SK-N-SH (cell line): ENCODE measurements at places on chromosomes 7 and 10.

GRCh38 chr10:85318809-85319807 lies 990.7 kb downstream of the CCSER2 start:
- DNase-seq, result peak; percentile 7

- no peak for DNase-seq
These were observed 48.4 kb downstream of the LHPP start for GRCh38 chr10:124509880-124510632.

GRCh38 chr7:148914208-148914777 lies 30.2 kb upstream of the EZH2 start:
- no peak for DNase-seq

DNA sequence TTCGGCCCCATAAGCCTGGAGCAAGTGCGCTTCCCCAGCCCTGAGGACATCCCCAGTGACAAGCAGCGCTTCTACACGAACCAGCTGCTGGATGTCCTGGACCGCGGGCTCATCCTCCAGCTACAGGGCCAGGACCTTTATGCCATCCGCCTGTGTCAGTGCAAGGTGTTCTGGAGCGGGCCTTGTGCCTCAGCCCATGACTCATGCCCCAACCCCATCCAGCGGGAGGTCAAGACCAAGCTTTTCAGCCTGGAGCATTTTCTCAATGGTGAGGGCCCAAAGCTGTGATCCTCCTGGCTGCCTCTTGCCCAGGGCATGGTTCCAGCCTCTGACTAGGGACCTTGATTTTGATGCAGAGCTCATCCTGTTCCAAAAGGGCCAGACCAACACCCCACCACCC lies 10.1 kb downstream of the IRF5 start:
- peak; percentile 29 for DNase-seq

- no peak for DNase-seq
These were observed 19.8 kb downstream of the GPR141 start for GRCh38 chr7:37703361-37703760.

DNA sequence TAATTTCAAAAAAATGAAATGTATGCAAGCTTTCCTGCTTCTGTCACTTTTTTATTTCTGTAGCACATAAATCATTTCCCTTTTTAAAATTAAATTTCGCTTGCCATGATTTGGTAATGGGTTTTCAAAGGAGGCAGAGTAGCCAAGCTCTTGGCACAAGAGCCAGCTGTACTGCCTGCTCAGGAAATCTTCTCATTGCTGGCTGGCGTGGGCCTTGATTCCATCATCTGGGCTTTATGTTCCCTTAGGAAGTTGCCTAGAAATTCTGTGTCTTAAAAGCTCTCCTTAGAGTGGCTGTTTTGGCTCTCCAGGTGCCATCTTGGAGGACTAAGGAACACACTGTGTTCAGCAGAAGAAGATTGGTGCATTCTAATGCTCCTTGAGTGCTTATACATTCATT lies 107.4 kb downstream of the ARID5B start:
- no peak for DNase-seq

GRCh38 chr10:97353945-97354344 lies 19.4 kb upstream of the FRAT2 start:
- no peak for DNase-seq

DNA sequence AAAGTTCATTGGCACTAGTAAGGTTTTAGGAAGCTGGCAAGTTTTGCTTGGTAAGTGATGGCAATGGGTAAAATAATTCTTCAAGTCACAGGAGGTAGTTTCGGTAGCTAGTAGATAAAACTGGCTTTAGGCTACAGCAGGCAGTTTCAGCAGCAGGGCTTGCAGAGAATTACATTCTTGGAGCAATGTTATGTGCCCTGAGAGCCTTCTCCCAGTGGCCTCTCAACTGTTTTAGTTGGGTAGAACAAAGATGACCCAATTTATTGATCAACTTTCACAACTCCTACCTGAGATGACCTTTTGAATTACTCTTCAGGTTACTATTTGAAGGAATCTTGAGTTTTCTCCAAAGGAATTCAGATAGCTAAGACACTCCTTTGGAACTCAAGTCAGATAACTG lies 16.4 kb upstream of the NFE2L3 start:
- DNase-seq, result no peak

GRCh38 chr10:10482613-10483012 lies 535.1 kb upstream of the CELF2 start:
- no peak for DNase-seq

DNA sequence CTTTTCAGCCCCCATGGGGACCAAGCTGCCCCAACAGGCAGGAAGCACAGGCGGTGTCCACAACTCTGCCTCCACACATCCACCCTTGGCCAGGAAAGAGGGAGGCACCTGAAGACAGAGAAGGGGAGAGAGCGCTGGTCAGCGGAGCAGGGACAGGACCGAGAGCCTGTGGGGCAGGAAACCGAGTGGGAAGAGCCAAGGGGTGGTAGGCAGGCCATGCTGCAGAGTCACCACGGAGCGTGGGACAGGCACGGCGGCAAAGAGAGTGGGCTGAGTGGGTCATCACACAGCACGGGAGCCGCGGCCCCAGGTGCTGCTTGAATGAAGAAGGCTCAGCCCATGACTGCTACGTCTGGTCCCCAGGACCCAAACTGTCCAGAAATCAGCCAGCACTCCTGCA lies 109.8 kb downstream of the PTPRN2 start:
- no peak for DNase-seq

DNA sequence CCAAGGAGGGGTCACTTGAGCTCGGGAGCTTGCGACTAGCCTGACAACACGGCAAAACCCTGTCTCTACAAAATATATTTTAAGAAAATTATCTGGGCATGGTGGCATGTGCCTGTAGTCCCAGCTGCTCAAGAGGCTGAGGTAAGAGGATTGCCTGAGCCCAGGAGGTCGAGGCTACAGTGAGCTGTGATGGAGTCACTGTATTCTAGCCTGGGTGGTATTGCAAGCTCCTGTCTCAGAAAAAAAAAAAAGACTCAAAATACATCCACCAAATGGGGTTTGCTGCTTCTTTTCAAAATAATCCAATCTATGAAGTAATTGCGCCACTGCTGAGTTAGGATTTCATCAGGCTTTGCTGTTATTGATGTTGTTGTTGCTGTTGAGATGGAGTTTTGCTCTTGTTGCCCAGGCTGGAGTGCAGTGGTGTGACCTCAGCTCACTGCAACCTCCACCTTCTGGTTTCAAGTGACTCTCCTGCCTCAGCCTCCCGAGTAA lies 11.1 kb upstream of the VIM start:
- no peak for DNase-seq

DNA sequence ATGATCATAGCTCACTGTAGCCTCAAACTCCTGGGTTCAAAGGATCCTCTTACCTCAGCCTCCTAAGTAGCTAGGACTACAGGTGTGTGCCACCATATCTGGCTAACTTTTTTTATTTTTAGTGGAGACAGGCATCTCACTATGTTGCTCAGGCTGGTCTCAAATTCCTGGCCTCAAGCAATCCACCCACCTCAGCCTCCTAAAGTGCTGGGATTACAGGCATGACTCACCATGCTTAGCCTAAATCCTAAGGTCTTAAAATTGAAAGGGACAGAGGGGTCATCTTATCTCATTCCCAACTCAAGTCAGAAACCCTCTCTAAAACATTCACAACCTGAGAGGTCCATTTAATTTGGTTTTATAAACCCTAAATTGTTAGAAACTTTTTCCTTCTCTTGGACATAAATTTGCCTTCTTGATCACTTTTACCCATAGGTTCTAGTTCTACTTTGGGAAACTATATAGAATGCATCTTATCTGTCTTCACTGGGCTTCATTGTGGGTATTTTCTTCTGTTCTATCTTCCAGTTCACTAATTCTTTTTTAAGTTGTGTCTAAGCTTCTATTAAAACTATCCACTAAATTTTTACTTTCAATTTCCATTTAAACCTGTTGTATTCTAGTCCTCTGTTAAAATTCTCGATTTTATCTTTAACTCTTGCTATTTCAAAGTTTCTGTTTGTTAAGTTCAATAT lies 183.4 kb upstream of the KAT6B start:
- no peak for DNase-seq

- no peak for DNase-seq
These were observed 145.3 kb downstream of the CELF2 start for GRCh38 chr10:11162828-11163599.

- peak; percentile 93 for DNase-seq
These were observed at the start of gene SLC29A3 for GRCh38 chr10:71319042-71319799. Gene SLC29A3 (plus strand): TSS chr10:71319259. CDS start chr10:71319310, 51 bp downstream.

- peak; percentile 47 for DNase-seq
These were observed 1.8 kb downstream of the KIAA1549 start for GRCh38 chr7:138979226-138979979.

GRCh38 chr10:95242581-95243317 lies 48.1 kb downstream of the PDLIM1 start:
- DNase-seq, result peak; percentile 62

- DNase-seq, result no peak
These were observed 34.1 kb upstream of the KCNMA1 start for GRCh38 chr10:77671594-77672252.

GRCh38 chr10:34017281-34017680 lies 682.8 kb upstream of the NRP1 start:
- no peak for DNase-seq

GRCh38 chr10:69716711-69717560 lies 84.8 kb upstream of the COL13A1 start:
- peak; percentile 84 for DNase-seq

DNA sequence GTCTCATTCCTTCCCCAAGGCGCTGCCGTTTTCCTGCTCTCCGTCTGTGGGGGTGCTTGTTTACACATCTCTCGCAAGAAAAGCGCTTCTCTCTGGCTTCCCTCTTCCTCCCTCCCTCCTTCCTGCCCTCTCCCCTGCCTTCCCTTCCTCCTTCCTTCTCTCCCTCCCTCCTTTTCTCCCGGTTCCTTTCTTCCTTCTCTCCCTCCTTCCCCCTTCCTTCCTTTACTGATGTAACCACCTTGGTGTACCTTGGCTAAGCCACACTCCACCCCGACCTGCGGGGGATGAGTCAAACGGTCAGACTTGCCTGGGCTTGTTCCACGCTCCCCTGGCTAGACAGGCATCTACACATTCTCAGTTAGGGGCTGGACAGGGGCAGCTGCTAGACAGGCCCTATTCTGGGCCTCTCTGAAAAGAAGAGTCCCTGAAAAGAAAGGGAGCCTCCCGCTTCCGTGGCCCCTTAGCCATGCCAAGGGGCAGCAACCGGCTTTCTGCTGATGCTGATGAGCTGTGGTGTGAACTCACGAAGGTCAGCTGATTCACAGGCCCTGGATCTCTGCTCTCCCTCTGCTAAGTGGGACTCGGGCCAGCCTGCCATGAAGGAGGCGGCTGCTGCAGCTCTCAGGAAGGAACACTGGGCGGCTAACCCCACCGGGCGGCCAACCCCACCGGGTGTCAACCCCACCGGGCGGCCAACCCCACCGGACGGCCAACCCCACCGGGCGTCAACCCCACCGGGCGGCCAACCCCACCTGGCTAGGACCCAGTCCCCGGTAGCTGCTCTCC lies 216.8 kb downstream of the TCERG1L start:
- DNase-seq, result no peak

DNA sequence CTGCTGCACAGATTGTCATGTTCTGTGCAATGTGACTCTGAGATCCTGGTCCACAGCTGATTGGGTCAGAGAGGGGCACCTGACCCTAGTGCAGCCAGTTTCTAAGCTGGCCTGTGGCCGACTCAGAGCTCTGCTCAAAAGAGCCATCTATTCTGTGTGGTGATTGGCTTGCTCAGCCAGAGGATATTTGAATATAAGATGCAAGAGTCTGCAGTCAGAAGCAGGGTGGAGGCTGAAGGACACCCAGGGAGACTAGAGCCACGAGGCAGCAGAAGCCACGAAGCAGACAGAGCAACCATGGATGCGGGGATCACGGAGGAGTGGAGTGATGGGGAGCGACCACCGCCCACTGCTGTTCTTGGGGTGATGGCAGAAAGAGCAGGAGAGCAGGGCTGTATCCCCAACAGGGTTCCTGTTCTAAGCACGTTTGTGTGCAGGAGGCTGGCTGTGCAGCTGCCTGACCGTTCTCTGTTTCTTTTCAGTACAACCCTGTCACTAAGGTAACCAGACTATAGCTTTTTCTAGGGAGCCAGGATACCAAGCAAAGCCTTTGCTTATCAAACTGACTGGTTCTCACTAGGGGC lies 19.5 kb upstream of the RHEB start:
- DNase-seq, result peak; percentile 78

DNA sequence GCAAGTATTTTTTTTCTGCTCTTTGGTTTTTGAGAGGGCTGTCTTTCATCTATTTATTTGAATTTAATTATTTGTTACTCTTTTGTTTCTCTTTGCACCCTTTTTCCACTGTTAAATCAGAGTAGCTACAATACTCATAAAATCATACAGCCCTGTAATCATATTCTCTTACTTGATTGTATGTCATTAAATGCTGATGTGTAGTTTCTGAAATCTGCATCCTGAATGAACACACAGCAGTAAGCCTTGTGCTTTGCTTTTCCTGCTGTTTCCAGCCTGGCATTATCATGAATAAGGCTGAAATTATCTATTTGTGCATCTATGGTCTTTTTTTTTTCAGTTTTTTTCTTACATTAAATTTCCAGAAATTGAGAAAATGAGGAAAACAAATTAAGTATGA lies 4.1 kb downstream of the LRRC18 start:
- DNase-seq, result no peak

- DNase-seq, result no peak
These were observed 148.1 kb upstream of the CELF2 start for GRCh38 chr10:10869592-10869991.

GRCh38 chr7:7219216-7219615 lies 36.9 kb downstream of the C1GALT1 start:
- DNase-seq, result no peak

GRCh38 chr10:44628921-44629320 lies 244.0 kb upstream of the CXCL12 start:
- no peak for DNase-seq

- DNase-seq, result no peak
These were observed 16.0 kb downstream of the AFAP1L2 start for GRCh38 chr10:114388275-114388674.

DNA sequence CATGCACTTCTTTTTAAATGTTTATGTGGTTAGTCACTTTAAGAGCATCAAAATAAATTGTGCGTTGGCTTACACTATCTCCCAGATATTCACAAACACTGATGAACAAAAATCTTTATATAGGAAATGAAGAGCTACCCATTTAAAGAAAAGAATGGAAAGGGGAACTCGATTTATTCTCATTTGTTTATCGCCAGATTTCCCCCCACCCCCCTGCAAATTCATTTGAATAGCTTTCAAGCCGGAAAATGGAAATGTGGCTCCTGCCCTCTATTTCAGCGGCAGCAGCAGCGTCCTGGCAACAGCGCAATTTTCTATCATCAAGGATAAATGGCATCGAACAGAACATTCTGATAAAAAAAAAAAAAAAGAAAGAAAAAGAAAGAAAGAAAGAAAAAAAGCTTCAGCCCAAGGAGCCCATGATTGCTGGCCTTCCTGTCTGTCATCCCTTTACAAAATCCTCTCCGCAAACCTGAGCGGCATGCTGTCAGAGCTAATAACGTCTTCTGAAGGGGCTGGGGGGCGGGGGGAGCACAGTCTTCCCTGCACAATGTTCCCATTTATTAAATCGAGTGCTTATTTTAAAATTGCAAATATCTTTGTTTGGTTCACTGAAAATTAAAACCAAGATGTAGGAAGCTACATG lies 13.7 kb upstream of the DLX6 start:
- no peak for DNase-seq

DNA sequence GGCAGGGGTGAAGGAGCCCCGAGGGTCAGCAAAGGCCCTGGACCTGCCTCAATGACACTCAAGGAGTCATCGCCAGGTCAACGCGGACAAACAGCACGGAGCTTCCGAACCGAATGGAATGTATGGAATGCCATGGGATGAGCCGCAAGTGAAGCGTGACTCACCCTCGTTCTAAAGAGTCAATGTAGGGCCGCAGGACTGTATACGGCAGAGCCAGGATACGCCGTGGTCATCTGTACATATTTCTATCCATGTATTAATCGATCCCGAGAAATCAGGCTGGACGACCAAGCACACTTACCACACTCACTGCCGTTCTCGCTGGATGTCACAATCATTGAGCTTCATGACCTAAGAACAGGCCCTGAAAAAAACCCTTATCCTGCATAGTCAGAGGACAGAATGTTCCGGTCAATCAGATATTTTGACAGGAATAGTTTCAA lies 4.3 kb downstream of the SNX8 start:
- no peak for DNase-seq
